Sciatic nerve (tissue), 2 donors: ENCODE measurements at places on chromosomes 4 and X. TPM values are rescaled to one million over a fixed set of nuclear protein-coding genes. Genes with fewer than 3 reads are reported as not detected.

Gene ANXA3
- total RNA-seq: 109 TPM

Gene POU3F4
- total RNA-seq: not detected

Gene ALAS2
- 65.2 TPM for total RNA-seq

Gene NHS
- 20.2 TPM for total RNA-seq

Gene RAB39B
- 0.58 TPM for total RNA-seq

Gene DCLK2
- 13.6 TPM for total RNA-seq

Gene METAP1
- total RNA-seq: 33.2 TPM

Gene BGN
- total RNA-seq: 115 TPM

Gene PAGE5
- total RNA-seq: not detected

Gene LGI2
- total RNA-seq: 52.1 TPM

Gene NLRP2B
- 0.13 TPM for total RNA-seq

Gene STATH
- not detected for total RNA-seq

Gene SPANXA2
- total RNA-seq: not detected

Gene PORCN
- total RNA-seq: 7.4 TPM

Gene CPLX1
- total RNA-seq: 11.6 TPM
